ENCODE measurements at places on chromosomes 2 and 18.

DNA sequence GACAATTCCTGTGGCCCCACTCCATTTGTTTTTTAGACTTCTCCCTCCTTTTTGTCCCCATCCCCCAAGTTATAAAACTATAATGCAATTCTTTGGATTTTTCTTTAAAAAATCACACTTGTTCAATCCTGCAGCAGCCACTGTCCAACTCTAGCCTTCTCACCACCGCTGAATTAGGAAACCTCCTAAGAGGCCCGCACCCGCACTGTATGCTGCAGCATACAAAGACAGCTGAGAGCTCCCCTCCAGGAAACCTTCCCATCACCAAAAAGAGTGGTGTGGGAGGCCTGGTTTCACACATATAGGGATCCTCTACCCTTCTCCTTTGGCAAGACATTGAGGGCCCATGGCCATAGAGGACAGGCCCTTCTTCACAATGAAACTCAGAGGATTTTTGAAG lies 2.9 kb downstream of the PCGF1 start:
- no peak for DNase-seq

DNA sequence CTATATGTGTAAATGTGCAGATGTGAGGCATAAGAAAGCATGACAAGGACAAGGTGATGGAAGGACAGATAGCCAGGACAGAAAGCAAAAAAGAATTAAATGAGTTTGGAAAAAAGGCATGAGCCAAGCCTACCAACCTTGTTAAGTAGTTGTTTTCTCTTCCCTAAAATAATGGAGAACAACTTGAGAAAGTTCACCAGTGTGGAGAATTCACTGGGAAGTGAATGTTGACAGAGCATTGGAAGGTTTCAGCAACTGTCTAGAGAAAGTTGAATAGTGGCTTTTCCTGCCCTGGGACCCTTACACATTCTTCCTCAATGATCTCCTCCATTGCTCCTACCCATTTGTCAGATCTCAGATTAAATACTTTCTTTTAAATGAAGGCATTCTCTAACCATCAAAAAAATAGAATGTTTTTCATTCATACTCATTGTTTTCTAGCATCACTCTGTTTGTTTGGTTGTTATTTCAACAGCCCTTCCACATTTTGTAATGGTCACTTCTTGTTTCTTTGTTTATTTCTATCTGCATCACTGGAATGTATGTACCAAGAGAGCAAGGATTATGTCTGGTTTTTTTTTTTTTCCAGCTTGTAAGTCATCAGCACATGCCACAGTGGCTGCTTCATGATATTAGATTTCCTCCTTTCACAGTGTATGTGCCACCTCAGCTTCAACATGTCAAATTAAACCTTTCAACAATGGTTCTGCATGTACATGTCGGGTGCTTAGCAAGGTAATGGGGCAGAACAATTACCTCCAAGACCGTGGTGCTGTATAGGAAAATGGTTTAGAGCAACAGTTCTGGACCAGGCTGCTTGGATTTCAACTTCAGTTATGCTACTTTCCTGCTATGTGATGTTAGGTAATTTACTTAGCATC lies 586.0 kb upstream of the VRK2 start:
- no peak for DNase-seq

DNA sequence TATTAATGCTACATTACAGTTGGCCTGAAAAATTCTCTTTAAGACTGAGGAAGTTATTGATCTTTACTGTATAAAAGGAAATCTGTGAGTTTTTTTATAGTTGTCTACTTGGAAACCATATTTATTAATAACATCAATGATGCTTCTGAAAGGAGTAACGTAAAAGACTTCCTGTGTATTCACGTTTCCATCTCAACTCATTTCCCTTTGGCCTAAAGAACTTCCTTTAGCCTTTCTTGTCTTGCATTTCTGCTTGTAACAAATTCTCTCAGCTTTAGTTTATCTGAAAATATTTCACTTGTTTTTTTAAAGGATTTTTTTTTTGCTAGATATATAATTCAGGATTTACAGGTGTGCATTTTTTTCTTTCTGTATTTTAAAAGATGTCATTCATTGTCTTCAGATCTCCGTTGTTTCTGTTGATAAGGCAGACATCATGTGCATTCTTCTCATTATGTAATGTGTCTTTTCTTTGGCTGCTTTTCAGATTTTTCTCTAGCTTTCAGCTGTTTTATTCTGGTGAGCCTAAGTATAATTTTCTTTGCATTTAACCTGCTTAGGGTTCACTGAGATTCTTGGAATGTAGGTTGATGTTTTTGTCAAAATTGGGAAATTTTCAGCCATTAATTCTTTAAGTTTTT lies 159.0 kb upstream of the DAPL1 start:
- DNase-seq, result no peak

- no peak for DNase-seq
Measured at GRCh38 chr2:199315299-199316179, 142.2 kb downstream of the SATB2 start.

DNA sequence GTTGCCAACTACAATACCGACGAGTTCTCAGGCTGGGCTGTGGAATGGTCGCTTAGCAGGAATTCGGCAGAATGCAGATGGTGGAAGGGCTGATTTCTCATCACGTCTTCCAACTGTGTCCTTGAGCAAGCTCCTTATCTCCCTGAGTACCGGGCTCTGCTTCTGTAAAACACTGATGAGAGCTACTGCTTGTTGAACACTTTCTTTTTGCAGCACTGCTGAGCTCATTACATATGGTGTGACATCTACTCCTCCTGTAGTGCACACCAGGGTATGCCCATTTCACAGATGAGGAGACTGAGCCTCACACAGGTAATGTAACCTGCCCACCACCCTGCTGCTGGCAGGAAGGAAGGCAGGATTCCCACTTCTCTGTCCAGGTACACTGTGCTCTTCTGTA lies 8.3 kb downstream of the IL1R2 start:
- no peak for DNase-seq

DNA sequence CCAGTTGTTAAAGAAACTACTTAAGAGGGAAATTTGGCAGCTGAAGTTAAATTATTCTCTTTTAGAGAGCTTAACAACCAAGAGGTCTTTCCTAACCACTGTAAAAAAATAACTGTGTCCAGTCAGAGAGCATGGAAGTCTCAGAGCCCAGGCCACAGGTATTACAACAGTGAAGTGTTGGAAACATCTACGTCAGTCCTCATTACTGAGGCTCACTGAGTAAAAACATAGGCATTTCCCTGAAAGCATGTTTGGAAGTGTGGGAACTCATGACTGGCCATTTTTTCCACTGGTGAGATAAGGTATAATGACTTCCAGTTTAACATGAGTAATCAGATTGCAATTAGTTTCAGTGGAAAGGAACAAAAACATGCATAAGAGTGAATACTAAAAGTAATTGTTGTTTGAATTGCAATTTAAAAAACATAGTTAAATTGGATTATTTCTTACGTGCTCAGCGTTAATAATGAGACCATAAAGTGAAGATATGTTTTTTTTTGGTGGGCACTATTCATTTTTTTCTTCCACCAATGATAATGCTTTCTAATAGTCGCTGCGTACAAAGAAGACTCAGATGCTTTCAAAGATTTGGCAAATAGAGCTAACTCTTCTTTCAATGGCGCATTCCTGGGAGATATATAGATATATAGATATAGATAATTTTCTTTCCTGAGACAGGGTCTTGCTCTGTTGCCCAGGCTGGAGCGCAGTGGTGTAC lies 60.8 kb downstream of the EFEMP1 start:
- no peak for DNase-seq

GRCh38 chr2:70948337-70949003 lies 12.8 kb downstream of the ATP6V1B1 start:
- DNase-seq, result peak; percentile 56

DNA sequence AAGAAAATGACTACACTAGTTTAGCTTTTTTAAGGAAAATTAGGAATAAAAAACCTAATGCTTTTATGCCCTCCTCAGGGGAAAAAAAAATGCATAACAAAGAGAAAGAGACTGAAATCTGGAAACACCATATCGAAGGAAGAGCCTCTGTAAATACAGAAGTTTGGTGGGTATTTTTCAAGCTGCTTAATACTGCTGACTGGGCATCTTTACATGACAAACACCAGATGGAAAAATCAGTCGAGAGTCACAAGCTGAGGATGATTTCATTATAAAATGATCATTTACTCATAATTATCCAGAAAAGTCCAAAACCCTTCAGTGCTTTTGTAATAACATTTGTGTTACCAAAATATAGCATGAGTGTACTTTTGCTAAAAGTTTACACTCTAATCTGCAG lies 1600.7 kb upstream of the ACVR2A start:
- no peak for DNase-seq

GRCh38 chr18:62413206-62413605 lies 88.1 kb downstream of the TNFRSF11A start:
- DNase-seq, result no peak

DNA sequence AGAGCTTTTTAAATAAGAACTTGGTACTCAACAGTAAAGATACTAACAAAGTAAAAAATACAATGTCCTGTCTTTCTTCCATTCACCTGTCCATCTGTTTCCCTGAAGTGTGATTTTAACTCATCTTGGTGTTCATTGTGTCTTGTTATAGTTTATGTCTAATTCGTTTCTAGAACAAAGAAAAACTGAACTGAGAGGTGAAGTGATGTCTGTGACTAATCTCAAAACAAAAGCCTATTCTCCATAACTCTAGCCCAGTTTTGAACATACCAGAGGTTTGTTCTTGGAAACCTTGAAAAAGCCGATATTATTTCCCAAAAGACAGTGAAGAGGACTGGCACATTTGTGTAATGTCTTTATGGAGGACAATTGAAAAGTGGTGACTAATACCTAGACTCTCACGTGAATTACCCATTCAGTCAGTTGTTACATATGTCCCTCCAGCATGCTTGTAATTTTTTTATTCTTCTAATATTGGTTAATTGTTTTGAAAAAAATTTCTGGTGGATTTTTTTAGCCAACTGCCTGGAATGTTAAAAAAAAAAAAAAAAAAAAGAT lies 725.8 kb downstream of the SATB2 start:
- no peak for DNase-seq

DNA sequence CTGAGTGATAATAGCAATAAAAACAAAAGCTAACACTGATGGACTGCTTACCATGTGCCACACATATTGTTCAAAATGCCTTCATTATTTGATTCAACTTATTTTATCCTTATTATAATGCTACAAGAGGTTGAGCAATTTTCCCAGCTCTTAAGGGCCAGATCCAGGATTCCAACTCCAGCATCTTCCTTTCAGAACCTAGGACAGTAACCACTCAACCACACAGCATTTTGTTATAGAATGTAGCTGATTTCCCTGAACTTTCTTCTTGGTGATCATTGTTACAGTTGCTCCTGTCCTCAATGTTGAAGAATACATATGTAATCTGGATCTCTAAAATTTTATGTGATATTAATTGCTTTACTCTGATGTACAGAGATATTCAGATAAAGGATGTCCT lies 341.7 kb downstream of the PIK3C3 start:
- no peak for DNase-seq

GRCh38 chr2:120312860-120313694 lies 32.9 kb upstream of the INHBB start:
- DNase-seq, result peak; percentile 47

DNA sequence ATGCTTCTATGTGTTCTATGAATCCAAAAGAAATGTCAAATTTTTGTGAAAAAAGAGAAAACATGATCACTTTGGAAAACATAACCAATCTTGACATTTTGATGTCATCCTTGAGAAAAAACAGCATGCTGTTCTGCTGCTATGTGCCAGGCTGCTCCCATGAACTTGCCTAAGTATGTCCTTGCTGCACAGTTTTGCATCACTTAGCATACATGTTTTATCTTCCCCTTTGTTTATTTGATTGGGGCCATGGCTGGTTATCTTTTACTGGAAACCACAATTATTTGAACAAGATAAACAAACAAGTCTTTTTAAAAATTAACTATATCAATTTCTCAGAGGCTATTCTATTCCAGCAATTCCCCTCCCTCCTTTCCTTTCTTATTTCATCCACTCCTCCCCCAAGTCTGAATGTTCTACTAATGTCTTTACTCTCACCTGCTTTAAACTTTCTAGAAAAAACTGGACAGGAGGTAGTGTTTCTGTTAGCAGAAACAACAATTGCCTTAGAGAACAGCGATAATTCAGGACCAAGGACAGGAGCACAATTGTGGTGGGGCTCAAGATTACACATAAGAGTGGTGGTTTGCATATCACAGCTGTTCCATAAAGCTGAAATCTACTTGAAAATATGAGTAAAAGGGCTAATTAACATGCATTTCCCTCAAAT lies 6.7 kb downstream of the AOX1 start:
- no peak for DNase-seq

- no peak for DNase-seq
Measured at GRCh38 chr18:9182852-9183399, 46.3 kb downstream of the ANKRD12 start.

- DNase-seq, result no peak
Measured at GRCh38 chr18:11955239-11956029, 25.9 kb upstream of the IMPA2 start.

DNA sequence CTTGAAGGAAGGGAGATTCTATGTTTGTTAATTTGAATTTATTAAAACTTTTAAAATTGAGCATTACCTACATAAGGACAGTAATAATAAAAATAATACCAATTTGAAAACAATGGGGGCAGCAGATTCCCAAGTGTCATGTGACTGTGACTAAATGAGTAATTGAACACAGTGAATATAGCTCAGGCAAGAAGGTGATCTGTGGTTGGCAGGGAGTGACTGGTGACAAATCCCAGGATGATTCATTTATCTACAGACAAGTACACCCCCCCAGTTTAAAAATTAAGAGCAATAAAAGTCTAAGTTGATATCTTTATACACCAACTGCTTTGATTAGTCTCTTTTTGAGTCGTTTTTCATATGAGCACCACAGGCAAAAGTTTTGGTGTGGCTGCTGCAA lies 299.5 kb downstream of the ARHGAP15 start:
- DNase-seq, result no peak

GRCh38 chr18:43574974-43575373 lies 297.7 kb upstream of the SYT4 start:
- DNase-seq, result no peak

GRCh38 chr18:8771930-8772329 lies 66.6 kb downstream of the MTCL1 start:
- no peak for DNase-seq

GRCh38 chr2:105798595-105798994 lies 53.9 kb downstream of the NCK2 start:
- DNase-seq, result no peak

- DNase-seq, result no peak
Measured at GRCh38 chr2:207042841-207043240, 103.5 kb downstream of the CPO start.

DNA sequence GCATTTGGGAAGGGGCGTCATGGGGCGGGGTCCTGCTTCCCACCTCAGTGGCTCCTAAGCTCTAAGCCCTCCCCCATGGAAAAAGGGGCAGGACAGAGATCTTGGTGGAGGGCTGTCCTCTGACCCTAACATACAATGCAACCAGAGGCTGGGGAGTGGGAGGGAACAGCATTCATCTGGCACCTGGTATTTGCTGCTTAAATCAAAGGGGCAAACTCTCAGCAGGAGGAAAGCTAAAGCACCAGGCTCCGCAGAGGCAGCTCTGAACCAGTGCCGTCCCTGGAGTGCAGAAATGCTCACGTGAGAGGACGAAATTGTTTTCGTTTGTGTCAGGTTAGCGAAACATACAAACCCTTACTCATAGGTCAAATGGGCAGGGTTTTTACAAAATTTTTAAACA lies 92.7 kb upstream of the PXDN start:
- DNase-seq, result no peak
